Hematopoietic multipotent progenitor cell treated with erythropoietin and hydrocortisone succinate and interleukin-3 and kit ligand, for 8 days (in vitro differentiated cells): ENCODE measurements at places on chromosomes 1 and 21.

- no peak for DNase-seq
Observed at GRCh38 chr1:8293118-8293517, 24.8 kb upstream of the SLC45A1 start.

DNA sequence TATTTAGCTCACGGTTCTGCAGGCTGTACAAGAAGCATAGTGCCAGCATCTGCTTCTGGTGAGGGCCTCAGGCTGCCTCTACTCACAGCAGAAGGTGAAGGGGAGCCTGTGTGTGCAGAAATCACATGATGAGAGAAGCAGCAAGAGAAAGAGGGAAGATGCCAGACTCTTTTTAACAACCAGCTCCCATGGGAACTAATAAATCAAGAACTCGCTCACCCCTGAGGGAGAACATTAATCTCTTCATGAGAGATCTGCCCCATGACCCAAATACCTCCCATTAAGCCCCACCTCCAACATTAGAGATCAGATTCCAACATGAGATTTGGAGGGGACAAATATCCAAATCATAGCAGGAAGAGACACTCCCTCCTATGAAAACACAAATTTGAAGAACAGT is 74.1 kb downstream of the OLFML2B start:
- no peak for DNase-seq

DNA sequence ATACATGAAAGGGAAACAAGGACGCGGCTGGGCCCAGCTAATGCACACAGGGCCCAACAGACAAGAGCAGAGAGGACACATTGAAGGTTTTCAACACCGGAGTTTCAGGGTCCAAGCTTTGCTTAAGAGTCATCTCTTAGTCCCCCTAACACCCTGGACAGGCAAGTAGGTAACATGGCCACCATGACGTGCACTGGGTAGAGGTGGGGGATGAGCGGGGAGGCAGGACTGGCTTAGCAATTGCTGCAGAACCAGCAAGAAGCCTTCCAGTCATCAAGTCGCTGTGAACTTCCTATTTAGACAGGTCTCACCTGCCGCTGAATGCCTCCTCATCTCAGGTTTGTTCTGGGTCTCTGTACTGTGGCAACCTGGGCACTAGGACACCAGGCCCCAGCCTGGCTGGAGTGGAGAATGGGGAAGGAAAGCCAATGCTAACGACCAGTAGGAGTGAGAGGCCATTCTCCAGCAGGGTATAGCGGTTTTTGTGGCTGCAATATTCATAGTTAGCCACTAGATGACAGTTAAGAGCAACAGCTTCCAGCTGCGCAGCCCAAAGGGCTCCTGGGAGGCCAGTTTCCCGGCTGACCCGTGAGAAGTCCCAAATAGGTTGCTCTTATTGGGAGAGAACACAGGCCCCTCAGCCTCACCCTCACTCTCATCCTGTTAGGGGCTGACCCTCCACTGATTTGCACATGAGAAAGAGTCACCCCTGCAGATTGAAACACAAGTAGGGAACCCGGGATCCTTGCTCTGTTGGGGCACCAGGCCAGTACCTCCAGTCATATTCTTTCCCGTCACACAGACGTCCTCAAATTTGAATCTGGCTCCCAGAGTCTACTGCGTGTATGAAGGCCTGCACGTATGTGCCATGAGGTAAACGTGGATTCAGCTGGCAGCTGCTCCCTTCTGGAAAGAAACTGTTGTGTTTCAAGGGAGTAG is 6.0 kb upstream of the PIGC start:
- peak; percentile 88 for DNase-seq

DNA sequence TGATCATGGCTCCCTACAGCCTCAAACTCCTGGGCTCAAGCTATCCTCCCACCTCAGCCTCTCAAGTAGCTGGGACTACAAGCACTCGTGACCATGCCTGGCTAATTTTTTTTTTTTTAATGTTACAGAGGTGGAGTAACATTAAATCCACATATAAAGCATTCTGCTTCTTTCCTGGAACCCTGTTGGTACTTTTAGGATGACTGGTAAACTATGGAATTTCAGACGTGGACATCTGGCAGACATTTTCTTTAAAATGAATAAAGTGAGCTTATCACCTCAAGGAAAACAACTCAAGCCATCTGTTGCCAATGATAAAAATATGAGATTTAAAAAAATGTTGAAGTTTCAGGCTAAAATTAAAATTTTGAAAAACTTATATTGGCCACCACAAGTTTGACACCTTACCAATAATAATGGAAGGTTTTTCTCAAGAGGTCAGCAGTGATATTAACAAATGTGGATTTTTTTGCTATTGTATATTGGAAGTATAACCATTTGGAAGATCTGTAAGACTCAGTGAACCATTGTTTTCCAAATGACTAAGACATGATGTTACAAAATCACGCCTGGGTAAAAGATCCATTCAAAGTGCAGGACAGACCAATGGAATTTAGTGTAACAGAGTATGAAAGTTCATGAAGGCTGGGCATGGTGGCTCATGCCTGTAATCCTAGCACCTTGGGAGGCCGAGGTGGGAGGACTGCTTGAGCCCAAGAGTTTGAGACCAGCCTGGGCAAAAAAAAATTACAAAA is 52.7 kb upstream of the EIF4G3 start:
- no peak for DNase-seq

- no peak for DNase-seq
Observed at GRCh38 chr21:42367367-42368165, 1.2 kb upstream of the TFF1 start.

GRCh38 chr1:104765085-104765484 is 1015.4 kb downstream of the AMY1C start:
- DNase-seq = no peak

GRCh38 chr1:20560966-20561365 is 8.6 kb downstream of the FAM43B start:
- no peak for DNase-seq

DNA sequence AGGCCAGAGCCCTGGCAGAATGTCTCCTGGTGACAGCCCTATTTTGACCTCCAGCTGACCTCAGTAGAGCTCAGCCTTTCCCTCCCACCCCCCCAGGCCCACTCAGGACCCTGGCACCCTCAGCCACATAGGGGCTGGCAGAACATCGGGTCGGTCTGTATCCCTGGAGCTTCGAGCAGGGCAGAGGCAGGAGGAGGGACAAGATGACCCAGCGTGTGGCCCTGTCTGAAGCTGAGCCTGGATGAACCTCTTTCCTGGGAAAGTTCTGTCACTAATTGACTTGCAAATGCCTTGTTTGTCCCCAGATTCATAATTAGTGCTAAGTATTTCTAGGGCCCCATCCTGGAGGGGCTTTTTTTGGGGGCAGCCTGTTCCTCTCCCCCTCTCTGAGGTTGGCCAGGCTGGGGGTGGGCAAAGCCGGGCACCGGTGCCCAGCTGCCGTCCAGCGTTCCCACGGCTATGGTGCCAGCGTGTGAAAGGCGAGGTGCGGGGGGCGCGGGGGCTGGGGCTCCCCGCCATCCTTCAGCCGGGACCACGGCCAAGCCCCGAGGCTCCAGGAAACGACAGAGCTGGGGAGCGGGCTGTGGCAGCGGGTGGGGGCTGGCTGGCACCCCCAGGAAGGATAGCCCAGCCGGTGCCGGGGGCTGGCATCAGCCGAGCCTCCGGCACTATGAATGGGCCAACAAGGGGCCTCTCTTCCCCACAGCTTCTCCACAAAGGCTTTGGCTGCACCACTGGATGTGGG is 31.4 kb downstream of the RHBG start:
- DNase-seq = no peak

GRCh38 chr1:113551728-113552127 is 161.4 kb downstream of the MAGI3 start:
- DNase-seq = no peak

- no peak for DNase-seq
Observed at GRCh38 chr21:36350282-36350910, 30.4 kb downstream of the MORC3 start.

- no peak for DNase-seq
Observed at GRCh38 chr1:94947437-94947836, 20.5 kb upstream of the CNN3 start.

GRCh38 chr1:41520951-41521752 is 36.7 kb upstream of the EDN2 start:
- no peak for DNase-seq

GRCh38 chr1:162228586-162228985 is 148.1 kb downstream of the SPATA46 start:
- no peak for DNase-seq

DNA sequence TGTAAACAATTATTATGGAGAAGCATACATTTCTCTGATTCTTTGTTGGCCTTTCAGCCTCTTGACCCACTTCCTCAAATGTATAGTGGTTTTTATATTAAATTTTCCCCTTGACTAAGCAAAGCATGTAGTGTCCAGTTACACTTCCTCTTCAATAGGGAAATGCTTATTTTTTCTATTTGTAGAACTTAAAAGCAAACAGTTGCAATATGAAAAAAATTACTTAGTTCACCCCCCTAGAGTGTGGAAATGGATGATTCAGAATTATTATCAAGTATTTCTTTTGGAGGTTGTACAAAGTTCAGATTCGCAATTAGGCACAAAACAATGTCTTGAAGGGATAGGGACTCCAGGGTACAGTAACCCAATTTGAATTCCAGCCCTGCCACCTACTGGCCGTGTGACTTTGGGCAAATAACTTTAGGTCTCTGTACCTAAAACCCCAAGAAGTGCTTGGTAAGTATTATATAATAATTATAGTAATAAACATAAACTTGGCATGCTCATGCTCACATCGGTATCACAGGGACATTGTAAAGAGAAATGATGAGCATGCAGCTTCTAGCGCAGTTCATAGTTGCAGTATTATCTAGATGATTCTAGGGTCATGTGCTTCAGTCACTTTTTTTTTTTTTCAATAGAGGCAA is 28.6 kb upstream of the IFNGR2 start:
- DNase-seq = peak; percentile 73

DNA sequence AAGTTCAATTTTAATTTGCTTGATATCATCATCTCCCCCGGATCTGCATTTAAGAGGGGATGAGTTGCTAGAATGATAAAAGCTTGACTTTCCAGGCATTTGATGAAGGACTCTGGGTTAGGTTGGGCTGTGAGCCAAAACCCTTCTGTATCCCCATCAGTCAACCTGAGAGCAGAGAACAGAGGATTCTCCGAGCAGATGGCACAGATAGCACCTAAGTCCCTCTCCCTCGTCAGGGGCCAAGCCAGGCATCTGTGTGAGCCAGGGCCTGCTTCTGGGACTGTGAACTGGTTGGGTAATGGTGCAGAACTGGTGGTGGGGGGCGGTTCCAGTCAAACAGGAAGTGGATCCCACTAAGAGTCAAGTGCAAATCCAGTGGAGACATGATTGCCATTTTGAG is 205.8 kb downstream of the TNR start:
- no peak for DNase-seq

- DNase-seq = no peak
Observed at GRCh38 chr1:156276532-156276931, 6.1 kb downstream of the SMG5 start.

DNA sequence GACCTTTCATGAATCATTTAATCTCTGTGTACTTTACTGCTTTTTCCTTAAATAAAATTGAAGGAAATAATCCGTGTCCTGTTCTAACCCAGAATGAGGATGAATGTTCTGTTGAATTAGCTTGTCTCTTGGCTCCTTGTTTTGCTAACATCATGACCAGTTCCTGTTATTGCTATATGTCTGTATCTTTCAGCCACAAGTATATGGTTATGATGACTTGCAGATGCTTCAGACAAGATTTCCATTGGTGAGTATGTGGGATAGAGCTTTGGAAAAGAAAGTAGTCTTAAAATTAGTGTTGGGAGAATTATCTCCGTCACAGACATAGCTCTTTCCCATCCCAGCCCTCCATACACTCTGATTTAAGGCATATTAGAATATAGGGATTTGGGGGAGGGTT is 13.6 kb upstream of the HAX1 start:
- no peak for DNase-seq

- no peak for DNase-seq
Observed at GRCh38 chr1:41618066-41618825, 133.8 kb upstream of the EDN2 start.

- DNase-seq = no peak
Observed at GRCh38 chr21:38268864-38269575, 12.2 kb downstream of the KCNJ15 start.

DNA sequence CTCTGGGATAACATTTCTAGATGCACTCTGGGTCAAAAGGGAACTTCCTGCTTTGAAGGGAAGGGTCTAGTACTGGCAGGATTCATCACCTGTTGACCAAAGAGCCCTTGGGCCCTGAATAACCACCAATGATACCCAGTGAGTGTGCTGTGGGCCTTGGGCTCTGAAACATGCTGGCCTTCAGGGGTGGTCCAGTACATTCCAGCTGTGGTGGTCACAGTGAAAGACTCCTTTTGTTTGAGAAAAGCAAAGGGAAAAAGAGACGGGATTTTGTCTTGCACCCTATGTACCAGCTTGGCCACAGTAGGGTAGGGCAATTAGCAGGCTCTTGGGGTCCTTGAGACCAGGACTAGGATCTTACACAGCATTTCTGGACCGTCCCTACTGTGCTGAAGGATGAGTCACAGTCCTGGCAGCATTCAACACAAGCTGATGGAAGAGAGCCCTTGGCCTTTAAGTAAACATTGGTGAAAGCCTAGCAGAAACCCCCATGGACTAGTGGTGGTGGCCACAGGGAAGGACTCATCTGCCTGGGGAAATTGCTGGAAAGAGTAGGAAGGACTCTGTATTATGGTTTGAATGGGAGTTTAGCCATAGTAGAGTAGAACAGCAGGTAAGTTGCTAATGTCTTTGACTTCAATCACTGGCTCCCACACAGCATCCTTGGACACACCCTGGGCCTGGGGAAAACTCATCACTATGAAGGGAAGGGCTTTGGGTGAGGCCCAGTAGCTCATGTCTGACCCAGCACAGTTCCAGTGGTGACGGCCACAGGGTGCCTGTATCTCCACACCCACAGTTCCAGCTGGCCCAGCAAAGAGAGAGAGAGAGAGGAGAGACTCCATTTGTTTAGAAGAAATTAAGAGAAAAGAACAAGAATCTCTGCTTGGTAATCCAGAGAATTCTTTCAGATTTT is 87.5 kb downstream of the COL24A1 start:
- no peak for DNase-seq

DNA sequence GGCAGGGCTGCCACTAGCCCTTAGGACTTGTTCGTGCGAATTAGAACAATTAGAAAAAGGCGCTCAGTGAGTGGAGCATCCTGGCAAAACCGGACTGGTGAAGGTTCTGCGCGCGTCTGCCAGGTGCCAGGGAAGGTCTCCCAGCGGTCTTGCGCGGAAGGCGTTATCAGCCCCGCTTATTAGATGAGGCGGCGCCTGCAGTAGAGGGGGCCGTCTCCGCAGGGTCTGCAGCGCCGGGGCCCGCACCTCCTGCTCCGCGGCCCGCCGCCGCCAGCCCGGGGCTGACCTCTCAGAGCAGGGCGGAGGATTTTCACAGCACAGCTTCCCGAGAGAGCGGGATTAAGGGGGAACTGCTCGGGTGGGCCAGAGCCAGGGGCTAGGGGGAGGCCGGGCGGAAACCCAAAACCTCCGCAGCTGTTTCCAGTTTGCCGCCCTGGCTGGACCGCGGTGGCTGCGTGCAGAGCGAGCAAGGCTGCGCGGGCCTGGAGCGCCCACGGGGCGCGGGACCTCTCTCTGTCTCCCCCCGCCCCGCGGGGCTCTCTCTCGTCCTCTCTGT is 155.2 kb downstream of the FOXD2 start:
- no peak for DNase-seq

GRCh38 chr1:43376723-43377235 is 9.0 kb upstream of the ELOVL1 start:
- DNase-seq = no peak

- peak; percentile 40 for DNase-seq
Observed at GRCh38 chr1:11134251-11134897, 34.7 kb upstream of the EXOSC10 start.

GRCh38 chr1:63108206-63108605 is 214.2 kb upstream of the FOXD3 start:
- no peak for DNase-seq

GRCh38 chr1:39335216-39335615 is 130.7 kb downstream of the MACF1 start:
- no peak for DNase-seq
